Cortex of kidney (tissue), 1 donor: ENCODE measurements at places on chromosomes 5 and 9.

DNA sequence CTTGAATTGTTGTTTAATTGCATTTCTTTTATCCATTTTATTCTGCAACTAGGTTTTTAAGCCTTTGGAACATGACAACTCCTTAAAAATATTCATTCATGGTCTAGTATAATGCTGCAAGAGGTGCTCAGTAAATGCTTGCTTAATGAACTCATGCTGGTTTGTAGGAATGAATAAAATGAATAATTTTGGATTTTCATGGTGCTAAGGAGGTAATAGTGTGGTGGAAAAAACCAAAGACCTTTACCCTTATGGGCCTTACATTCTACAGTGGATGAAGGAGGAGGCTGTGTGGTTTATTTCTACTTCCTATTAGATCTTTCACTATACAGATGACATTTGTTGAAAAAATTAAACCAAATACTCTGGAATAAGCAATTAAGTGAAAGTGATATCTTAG, 43.4 kb downstream of the LRRTM2 start:
- DNase-seq = no peak

DNA sequence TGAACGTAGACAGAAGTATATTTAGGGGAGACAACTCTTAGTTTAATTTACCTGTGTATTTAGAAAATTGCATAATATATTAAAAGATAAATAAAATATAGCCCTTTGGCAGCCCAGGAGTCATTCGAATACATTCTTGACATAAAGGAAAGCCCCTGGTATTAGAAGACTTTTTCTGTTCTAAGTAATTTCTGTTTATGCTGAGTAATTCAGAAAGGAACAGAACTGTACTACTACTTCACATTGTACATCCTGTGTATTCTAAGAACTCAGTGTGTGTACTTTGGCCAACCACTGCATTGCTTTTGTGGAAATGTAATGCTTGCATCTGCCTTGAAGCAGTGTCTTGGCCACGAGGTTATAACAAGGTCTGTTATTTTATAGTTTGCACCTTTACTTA, 136.4 kb downstream of the KDM4C start:
- DNase-seq = no peak

DNA sequence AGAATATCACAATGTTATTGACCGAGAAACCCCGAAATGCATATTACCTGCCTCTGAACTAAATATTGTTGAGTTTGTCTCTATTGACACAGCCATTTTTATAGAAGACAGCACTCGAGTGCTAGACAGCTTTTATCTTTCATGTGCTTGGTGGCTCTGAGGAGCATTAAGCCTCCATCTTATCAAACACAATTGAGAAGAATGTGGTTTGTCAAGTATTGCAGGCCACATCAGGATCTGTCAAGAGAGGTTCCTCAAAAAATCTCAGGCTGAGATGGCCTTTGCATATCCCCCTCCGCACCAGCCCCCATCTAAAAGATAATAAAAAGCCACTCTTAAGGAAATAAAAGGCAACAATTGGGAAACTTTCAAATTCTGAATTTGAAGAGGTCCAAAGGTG, 284.8 kb downstream of the DENND1A start:
- DNase-seq = no peak

- no peak for DNase-seq
These were observed 45.3 kb downstream of the RAPGEF6 start for GRCh38 chr5:131589510-131590348.

- DNase-seq = no peak
These were observed 135.5 kb downstream of the PAX5 start for GRCh38 chr9:36898431-36899020.

DNA sequence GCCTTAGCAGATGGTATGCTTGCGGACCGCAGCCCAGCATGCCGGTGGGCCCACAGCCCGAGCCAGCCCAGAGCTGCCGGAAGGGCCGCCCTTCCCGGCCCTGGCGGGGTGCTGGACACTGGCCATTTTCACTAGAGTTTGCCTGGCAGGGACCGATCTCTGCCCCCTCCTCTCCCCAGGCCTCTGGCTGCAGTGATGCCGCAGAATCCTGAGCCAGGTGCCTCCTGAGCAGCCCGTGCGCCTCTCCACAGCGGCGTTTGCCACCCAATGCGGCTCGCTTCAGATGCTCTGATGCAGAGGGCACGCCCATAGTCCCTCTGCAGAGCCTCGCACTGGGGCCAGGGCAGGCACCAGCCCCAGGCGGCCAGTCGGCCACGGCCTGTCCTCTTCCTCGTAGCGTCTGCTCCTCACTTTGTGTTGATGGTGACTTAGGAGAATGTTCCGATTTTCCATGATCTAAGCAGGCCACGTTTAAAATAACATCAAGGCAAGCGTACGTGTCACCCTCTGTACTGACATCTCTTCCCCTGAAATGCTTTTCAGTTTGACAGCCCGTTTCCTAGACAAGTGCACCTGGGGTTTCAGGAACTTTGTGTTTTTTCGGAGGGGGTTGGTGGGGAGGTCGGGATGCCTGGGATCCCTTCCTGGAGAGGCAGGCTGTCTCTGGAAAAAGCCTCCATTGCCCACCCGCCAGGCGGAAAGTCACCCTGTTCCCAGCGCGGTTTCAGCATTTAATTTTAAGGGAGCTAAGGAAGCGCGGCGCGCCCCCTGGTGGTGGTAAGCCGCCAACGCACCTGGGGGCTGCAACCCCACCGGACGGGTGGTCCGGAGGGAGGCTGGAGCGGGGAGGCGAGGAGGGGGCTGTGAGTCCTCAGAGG, 29.8 kb upstream of the HMCN2 start:
- DNase-seq = no peak

- DNase-seq = no peak
These were observed 91.8 kb downstream of the PDE6A start for GRCh38 chr5:149852641-149853330.

GRCh38 chr5:42108468-42108867, 183.4 kb downstream of the FBXO4 start:
- no peak for DNase-seq

GRCh38 chr5:152601806-152602732, 197.0 kb upstream of the NMUR2 start:
- DNase-seq = no peak

GRCh38 chr5:149706158-149706557, 24.0 kb upstream of the PPARGC1B start:
- DNase-seq = no peak

GRCh38 chr5:4939042-4939781, 200.9 kb upstream of the ADAMTS16 start:
- no peak for DNase-seq

GRCh38 chr5:113034182-113034773, 57.7 kb downstream of the DCP2 start:
- no peak for DNase-seq

- no peak for DNase-seq
These were observed 119.6 kb upstream of the SV2C start for GRCh38 chr5:75963554-75963953.

DNA sequence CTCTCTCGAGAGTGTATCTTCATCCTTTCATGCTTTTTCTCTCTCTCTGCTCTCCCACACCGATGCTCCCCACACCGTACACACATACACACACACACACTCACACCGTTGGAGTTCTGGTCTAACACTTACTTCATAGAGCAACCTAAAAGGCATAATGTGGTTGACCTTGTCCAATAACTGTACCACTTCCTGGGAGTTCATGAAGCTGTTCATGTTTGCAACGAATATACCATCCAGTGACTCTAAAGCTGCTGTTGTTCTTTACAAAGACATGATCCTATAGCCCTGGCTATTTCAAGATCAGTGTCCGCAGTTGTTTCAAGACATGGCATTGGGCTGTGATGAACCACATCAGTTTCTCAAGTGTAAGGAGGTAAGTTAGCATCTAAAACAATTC, 10.0 kb downstream of the MEF2C start:
- DNase-seq = no peak

DNA sequence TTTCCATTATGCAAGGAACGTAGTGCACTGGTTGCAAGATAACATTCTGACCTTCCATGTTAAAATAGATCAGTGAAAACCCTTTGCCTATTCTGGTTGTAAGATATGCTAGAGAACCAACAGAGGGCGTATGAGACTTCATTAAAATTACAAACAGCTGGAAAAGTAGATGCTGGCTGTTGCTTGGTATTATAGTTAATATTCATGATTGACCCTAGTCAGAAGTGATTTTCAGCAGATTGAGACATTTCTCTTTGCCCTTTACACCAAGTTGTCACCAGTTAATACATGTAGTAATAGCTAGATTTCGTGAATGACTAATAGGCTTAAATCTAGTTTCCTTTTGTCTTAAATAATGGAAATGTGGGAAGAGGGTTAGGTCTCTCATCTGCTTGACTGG, 13.8 kb upstream of the FGF18 start:
- DNase-seq = no peak

DNA sequence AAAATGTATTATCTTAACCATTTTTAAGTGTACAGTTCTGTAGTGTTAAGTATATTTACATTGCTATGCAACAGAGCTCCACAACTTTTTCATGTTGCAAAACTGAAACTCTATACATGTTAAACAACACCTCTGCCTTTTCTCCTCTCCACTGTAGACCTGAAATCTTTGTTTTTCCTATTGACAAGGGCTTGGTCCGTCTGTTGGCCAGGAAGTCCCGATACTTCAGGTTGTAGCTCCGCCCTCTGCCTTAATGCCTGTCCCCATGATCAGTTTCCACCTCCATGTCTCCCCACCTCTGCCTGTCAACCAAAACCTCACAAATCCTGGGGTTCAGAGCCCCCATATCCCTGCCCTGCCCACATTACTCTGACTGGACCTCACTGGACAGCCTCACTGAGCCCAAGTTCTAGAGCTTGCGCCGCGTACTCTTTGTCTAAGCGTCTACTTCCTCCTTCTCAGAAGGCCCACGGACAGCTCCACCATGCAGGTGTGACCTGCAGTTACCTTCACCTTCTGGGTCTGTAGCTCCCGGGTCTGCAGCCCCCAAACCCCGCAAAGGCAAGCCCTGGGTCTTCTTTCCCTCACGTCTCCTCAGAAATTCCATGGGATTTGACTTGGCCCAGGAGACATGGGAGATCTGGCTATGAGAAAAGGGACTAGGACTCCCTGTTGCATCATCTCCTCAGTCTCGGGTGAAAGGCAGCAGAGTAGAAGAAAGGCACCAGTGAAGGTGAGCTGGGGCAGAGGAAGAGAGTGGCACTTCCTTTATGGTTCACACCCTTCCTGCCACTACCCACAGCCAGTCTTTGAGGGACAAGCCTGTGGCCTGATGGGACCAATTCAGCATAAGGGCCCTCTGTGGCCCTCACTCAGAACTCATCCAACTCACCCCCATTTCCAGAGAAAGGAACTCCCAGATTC, 8.0 kb downstream of the GLIPR2 start:
- DNase-seq = no peak

DNA sequence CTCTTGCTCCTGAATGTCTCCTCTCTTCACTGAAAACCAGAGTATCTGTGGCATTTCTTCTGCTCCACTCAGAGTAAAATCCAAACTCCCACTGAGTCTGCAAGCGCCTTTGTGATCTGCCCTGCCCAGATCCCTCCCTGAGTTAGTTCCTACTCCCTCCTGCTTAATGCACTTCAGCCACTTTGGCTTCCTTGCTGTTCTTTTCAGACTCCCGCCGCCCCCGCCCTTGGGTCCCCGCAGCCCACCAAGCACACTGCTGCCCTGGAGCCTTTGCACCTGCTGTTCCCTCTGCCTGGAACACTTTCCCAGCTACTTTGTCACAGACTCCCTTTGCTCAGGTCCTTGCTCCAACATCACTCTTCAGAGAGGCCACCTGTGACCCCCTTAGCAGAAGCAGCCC, 127.2 kb upstream of the SLC25A48 start:
- no peak for DNase-seq

- no peak for DNase-seq
These were observed 128.5 kb downstream of the RGS3 start for GRCh38 chr9:113591899-113592625.

- no peak for DNase-seq
These were observed 152.2 kb downstream of the PIK3R1 start for GRCh38 chr5:68367717-68368116.

GRCh38 chr5:17808566-17808965, 174.3 kb downstream of the TAF11L14 start:
- no peak for DNase-seq

DNA sequence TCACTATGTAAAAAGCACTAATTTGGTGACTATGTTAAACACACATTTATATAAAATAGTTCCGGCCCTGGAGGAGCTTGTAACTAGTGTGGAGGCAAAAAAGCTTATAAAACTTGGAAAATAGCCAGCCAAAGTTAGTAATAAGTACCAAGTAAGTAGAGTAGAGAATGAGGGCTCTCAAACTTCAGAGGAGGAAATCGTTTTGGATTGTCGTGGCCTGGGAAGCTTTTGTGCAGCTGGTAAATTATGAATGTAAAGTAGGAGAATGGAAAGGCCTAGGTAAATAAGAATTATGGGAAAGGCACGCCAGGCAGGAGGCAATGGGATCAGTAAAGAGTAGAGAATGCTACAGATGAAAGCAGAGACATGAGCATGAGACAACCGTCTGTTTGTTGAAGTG, 832.7 kb upstream of the ZNF608 start:
- DNase-seq = no peak

GRCh38 chr9:131092548-131093440, 3.5 kb upstream of the AIF1L start:
- no peak for DNase-seq

DNA sequence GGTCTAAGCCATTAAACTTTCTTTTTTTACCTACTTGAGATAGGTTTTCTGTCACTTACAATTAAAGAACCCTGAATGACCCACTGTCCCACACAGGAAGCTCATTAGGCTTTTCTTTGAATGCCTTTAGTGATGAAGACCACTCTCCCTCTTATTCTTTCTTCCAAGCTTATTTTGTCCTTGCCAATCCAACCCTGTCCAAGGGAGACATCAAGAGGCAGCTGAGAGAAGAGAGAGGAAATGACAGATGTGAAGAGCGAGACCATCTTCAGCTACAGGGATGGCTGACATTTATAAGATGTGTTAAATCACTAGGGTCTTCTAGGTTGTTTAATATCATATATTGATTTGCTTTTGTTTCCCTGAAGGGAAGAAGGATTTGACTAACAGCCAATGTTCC, 133.5 kb downstream of the FAM114A2 start:
- DNase-seq = no peak

DNA sequence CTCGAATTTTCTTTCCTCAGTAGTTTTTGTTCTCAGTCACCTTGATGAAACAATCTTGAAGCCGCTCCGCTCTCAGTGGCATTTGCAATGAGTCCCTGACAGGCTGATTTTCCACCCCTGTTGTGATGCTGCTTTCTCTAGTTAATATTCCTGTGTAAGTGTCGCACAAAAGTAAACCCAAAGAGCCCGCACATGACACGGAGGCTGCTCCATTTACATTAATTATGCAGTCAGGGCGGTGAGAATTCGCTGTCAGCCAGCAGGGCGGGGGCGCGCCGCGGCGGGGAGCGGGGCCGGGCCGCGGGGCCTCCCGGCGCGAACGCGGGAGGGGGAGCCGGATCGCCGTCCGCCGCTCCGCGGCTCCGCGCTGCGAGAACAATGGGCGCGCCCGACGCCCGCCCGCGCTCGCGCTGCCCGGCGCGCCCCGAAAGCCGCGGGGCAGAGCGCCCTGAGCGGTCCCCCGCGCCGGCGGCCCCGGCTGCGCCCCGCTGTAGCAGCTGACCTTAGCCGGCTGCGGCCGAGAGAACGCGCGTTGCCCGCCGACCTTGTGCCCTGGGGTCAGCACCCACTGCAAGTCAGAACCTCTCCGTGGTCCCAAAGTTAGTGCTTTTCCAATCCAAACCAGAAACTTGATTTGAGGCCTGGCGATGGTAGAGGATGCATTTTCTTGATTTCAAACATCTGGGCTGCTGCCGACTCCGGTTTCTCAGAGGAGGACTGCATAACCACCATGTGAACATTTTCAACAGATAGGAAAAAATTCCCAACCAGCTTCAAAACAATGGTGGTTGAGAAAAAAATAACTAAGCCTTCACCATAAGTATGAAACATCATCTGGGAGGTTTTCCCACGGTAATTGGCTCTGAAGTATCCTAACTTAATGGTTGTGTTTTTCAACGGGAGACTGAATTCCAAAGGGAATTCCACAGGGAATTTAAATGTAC, 142.6 kb downstream of the PBX3 start:
- no peak for DNase-seq
